ENCODE measurements at places on chromosomes 5 and 9. TPM values are rescaled to one million over a fixed set of nuclear protein-coding genes. Genes with fewer than 3 reads are reported as not detected.

The MRPL22 gene
- total RNA-seq = 41.7 TPM

The PROB1 gene
- 1.6 TPM for total RNA-seq

The TMEM252 gene
- total RNA-seq = not detected

The ITK gene
- not detected for total RNA-seq

The PCDHGA6 gene
- total RNA-seq = 0.57 TPM

The S1PR3 gene
- 38.3 TPM for total RNA-seq

The CDHR2 gene
- total RNA-seq = 1.1 TPM

The ZDHHC11B gene
- 0.74 TPM for total RNA-seq

The DMRTA1 gene
- 1.6 TPM for total RNA-seq
